ENCODE measurements at places on chromosomes 6 and 20. TPM values are rescaled to one million over a fixed set of nuclear protein-coding genes. Genes with fewer than 3 reads are reported as not detected.

CRISP2 gene
- total RNA-seq = not detected

CST7 gene
- total RNA-seq = 29.8 TPM

SLC25A27 gene
- total RNA-seq = 1.9 TPM

LHFPL5 gene
- total RNA-seq = not detected

DEFB116 gene
- total RNA-seq = not detected

PAK5 gene
- total RNA-seq = not detected

SLC22A1 gene
- total RNA-seq = 1.2 TPM

VSTM2L gene
- 0.33 TPM for total RNA-seq

BTBD3 gene
- 11.9 TPM for total RNA-seq

PRDM1 gene
- total RNA-seq = 12.5 TPM

DNA sequence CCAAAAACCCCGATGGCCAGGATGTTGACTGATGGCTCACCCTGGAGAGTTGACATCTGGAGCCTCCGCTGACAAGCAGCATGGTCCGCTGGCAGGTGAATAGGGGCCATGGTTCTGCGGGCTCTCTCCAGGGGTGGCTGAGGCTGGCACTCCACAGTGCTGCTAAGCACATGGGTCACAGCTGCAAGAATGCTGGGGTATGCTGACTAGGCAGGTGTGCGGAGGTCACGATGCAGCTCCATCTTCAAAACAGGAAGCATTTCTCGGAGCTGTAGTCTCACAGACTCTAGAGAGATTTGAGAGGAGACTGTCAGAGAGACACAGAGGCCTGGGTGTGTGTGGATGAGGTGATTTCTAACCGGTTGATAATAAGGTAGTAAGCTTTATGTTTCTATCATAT, 341.6 kb downstream of the NRN1 start:
- no peak for DNase-seq

DNA sequence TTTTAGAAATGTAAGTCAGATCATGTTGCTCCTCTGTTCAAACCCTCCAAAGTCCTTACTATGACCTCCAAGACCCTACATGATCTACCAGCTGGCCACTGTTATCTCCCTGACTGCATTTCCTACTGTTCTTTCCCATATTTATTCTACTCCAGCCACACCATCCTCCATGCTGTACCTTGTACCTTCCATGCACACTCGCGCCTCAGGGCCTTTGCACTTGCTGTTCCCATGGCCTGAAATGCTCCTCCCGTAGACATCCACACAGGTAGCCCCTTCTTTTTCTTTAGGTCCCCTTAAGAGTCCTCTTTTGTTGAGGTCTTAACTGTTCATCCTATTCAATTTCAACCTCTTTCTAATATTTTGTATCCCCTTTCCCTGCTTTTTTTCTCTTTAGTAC, 47.0 kb downstream of the HEBP2 start:
- no peak for DNase-seq

GRCh38 chr6:48567016-48567415, 456.0 kb upstream of the PTCHD4 start:
- DNase-seq = no peak

DNA sequence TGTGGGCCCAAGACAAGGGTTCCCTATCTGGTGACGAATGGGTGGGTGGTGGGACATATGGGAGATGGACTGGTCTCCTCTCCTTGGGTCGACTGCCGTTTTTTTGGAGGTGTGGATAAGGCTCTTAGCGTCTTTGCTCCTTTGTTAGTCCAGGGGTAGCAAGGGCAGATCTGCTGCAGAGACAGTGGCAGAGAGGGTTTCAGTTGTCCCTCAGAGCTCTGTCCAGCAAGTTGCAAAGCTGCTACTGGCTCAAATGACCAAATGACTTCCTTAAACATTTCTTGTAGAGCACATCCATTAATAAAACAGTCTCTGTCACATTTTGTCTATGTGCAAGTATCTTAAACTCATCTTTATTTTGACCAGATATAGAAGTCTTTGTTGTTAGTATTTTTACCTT, 508.0 kb upstream of the ADGRB3 start:
- DNase-seq = no peak

DNA sequence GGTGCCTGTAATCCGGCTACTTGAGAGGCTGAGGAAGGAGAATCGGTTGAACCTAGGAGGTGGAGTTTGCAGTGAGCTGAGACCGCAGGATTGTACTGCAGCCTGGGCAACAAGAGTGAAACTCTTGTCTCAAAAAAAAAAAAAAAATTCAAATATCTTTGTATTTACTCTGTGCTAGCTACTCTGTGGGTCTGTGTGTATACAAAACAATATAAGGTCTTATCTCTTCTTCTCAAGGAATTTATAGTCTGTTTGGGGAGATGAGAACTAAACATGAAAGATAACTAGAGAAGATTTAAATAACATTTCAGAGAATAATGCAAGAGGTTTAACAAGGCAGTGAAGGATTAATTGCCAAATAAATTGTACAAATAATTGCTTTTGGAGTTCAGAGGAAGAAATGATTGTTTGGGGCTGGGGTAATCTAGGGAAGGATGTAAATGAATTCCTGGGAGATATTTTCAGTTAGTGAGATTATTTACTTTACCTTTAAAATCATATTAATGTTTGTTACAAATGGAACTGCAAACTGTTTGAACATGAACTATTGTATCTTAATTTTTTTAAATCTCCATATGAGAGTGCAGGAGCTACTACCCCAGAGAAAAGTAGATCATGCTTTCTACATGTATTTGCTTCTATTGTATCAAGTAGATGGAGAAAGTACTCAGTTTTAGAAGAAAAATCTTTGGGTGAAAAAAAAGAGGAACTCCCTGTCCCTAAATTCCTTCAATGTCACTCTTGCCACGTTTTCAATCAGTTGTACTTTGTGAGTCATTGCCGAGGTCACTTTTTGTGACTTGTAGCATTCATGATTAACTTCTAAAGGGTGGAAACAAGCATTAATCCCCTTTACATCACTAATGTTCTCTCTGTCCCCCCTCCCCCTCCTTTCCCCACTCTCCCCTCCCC, 39.0 kb downstream of the NCOA3 start:
- no peak for DNase-seq

DNA sequence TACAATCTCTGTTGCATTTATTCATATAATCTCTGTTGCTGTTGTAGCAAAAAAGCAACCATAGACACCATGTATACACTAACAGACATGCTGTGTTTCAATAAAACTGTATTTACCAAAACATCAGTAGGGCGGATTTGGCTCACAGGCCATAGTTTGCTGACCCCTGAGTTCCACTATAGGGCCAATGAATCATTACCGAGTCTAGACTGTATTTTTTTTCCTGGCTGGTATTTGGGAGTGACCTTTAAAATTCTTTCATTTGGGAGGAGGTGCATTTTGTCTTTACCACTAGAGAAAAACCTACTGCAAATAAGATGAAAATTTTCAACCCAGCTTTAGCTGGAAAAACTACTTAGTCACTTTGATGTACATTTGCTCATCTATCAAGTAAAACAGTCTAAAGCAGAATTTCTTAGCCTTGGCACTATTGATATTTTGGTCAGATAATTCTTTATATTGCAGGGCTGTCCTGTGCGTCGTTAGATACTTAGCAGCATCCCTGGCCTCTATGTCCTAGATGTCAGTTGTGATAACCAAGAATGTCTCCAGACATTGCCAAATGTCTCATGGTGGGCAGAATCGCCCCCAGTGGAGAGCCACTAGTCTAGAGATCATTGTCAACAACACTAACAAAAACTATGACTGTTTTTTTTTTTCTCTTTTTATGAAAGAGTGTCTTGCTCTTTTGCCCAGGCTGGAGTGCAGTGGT, 39.5 kb downstream of the DCBLD1 start:
- no peak for DNase-seq

DNA sequence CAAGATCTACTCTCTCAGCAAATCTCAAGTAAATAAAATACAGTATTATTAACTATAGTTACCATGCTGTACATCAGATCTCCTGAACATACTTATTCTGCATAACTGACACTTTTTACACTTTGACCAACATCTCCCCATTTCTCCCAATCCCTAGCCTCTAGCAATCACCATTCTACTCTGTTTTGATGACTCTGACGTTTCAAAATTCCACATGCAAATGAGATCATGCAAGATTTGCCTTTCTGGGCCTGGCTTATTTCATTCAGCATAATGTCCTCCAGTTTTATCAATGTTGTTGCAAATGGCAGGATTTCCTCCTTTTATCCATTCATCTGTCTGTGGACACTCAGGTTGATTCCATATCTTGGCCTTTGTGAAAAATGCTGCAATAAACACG, 266.3 kb downstream of the RFPL4B start:
- no peak for DNase-seq

Measured in activated naive CD4-positive, alpha-beta T cell treated with anti-CD3 and anti-CD28 coated beads, Interleukin-2, amount 50 U/mL, for 72 hours (primary cell).